ENCODE measurements at places on chromosomes 2 and 18.

GRCh38 chr2:64442801-64443429 lies 11.0 kb upstream of the LGALSL start:
- no peak for DNase-seq

- no peak for DNase-seq
Measured at GRCh38 chr2:148664229-148664628, 19.7 kb downstream of the EPC2 start.

DNA sequence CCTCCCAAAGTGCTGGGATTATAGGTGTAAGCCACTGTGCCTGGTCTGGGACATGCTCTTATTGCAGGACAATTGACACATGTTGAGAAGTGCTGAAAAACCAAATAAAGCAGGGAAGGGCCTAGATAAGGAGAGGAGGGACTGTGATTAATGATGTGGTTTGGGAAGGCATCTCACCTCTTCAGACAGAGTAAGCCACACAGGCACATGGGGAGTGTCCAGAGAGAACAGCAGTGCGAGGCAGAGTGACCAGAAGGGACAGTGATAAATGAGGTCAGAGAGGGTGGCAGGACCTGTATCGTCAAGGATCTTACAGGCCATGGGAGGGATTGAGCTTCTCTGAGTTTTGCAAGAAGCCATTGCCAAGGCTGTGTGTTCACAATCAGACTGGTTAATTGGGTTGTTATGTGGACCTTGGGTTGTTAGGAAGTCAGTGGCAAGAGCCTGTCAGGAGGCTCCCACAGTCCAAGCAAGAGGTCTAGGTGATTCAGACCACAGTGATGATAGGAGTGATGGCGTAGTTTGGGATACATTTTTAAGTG lies 58.5 kb downstream of the EIF5B start:
- no peak for DNase-seq

DNA sequence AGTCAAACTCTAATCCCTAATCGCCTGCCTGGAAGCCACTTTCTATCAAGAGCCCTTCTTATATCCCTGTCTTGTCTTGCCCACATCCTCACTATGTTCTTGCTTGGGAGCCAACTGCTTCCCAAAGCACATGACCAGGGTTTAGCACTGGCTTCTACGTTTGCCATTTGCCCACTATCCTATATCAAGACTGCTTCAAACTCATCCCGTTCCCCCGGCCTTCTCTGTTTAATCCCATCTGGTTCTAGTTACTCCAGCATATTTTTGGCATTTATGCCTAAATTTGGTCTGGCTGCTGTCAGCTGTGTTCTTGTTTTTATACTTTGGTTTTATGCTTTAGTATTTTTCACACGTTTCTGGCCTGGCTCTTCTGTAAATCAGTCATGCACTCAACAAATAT lies 40.2 kb downstream of the POLR1A start:
- no peak for DNase-seq

GRCh38 chr2:204109681-204110080 lies 173.1 kb downstream of the ICOS start:
- no peak for DNase-seq

- DNase-seq: no peak
Measured at GRCh38 chr2:175036582-175037018, 31.4 kb upstream of the CHN1 start.

GRCh38 chr2:32262105-32262504 lies 2.6 kb downstream of the NLRC4 start:
- peak; percentile 16 for DNase-seq

- DNase-seq: no peak
Measured at GRCh38 chr2:112646102-112646719, 472 bp downstream of the SLC20A1 start.

DNA sequence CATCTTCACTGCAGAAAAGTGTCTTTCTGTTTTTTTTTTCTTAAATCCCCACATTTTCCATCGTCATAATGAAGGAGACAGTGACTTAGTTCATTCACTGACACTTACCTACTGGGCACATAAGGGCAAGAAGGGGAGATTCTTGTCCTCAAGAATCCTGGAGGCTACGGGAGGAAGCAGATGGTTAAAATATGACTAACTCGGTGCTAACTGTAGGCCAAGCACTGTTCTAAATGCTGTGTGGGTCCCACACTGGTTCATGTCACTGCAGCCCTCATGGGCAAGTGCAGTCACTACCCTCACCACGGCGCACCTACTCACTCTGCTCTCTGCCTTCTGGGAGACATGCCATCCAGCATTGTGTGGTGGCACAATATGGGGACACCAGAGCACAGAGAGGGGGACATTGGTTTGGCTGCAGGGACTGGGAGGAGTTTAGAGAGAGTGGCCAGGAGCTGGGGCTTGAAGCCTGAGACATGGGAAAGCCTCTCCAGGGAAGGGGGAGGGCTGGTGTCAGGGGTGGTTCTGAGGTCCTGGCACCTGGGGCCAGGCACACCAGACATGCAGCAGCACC lies 305.2 kb downstream of the MYCN start:
- no peak for DNase-seq
